Psoas muscle (tissue), 8 donors: ENCODE measurements at places on chromosomes 16 and 17. TPM values are rescaled to one million over a fixed set of nuclear protein-coding genes. Genes with fewer than 3 reads are reported as not detected.

SP2 gene
- polyA plus RNA-seq: 7.2 TPM

DNA sequence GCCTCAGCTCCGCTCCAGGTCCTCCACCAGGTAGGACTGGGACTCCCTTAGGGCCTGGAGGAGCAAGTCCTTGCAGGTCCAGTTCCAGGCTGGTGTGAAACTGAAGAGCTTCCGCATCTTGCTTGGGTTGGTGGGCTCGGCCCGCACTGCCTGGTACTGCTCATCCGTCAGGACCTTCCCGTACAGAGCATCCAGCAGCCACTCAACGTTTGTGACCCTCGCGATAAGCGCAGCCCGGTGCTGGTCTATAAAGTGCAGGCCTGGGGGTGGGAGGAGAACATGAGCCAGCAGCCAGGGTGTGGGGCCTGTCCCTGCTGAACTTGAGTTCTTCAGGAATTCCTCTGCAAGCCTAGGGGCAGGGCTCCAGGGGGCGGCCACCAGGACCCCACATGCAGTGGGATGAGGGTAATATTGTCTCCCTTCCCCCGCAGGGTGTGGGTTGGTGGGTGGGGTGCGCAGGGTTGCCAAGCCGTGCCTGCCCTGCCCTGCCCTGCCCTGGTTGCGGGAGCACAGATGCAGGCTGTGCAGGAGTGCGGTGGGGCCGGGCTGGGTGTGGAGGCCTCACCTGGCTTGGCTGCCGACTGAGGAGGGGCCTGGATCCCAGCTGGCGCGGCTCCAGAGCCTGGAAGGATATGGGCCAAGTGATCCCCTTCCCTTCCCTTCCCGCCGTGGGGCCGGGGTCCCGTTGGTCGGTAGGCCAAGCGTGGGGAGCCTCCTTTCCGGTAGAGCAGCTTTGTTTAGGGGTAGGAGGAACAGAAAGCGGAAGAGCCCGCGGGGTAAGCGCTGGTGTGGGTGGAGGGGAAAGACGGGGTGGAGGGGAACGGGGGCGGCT, 762 bp downstream of the PYCARD start:
- peak; percentile 66 for DNase-seq
- H3K27me3 ChIP-seq: no peaks in the 10 kb centered on the region
- no peak overlapping the region for H3K27ac ChIP-seq

- H3K36me3 ChIP-seq: no peaks in the 10 kb centered on the region
- peak overlapping the region; percentile 64 for H3K4me3 ChIP-seq
- peak overlapping the region; percentile 88 for H3K27ac ChIP-seq
- peaks cover 21% of the 10 kb centered on the region for H3K4me1 ChIP-seq
Measured at GRCh38 chr17:78986649-78987328, 7.1 kb upstream of the LGALS3BP start.

GRCh38 chr17:44648963-44649362, 7.3 kb upstream of the MEIOC start:
- H3K4me3 ChIP-seq: no peak overlapping the region
- no peaks in the 10 kb centered on the region for H3K4me1 ChIP-seq
- no peak overlapping the region for H3K27ac ChIP-seq
- H3K27me3 ChIP-seq: no peaks in the 10 kb centered on the region

GRCh38 chr17:61492759-61493526, 40.7 kb downstream of the TBX4 start:
- no peaks in the 10 kb centered on the region for H3K36me3 ChIP-seq
- no peak overlapping the region for H3K27ac ChIP-seq
- H3K27me3 ChIP-seq: no peaks in the 10 kb centered on the region
- no peak overlapping the region for H3K4me3 ChIP-seq
- H3K4me1 ChIP-seq: no peaks in the 10 kb centered on the region

MLKL gene
- 1.4 TPM for polyA plus RNA-seq

SLC47A2 gene
- polyA plus RNA-seq: 0.03 TPM
